GM18507 (cell line): ENCODE measurements at places on chromosomes 2 and 18.
A peak's percentile ranks its signal among the peaks of the same experiment; 100 is the strongest.

DNA sequence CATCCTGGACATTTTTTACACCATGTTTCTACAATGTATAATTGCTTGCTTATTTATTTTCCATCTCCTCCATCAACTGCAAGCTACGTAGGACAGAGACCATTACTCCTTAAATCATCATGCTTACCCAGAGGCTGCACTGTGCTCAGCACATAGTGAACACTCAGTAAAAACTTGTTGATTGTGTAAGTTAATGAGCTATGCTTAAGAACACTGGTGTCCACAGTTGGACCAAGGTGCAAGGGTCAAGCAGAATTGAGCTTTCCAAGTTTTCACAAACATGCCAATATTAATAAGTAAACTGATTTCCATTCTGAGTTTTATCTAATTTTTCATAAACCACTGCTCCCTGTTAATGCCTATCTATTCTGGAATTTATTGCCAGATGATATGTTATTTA, 464.2 kb upstream of the TCF4 start:
- DNase-seq, result no peak

GRCh38 chr2:239015901-239016675, 168.2 kb downstream of the TWIST2 start:
- DNase-seq, result no peak

GRCh38 chr2:100230754-100231153, 88.4 kb upstream of the AFF3 start:
- DNase-seq, result no peak

DNA sequence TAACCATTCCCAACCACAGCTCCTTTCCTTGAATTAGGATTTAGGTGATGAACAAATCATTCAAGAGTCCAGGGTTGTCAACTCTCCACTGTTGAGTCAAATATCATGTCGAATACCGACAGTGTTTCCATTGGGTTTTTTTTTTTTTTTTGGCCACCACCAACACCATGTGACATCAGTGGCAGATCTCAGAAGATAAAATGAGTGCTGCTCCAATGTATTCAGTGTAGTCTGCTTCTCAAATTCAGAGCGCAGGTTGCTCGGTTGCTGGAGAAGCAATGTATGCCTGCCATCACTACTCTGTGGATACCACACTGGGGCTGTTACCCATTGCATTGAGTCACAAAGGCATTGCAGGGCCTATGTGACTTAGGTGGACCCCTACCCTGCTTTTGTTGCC, 10.8 kb upstream of the ATL2 start:
- no peak for DNase-seq

GRCh38 chr2:207676827-207677354, 34.5 kb upstream of the CCNYL1 start:
- DNase-seq, result no peak

- no peak for DNase-seq
These were observed 22.3 kb downstream of the GPR35 start for GRCh38 chr2:240647503-240648154.

GRCh38 chr18:62336618-62337017, 11.5 kb downstream of the TNFRSF11A start:
- DNase-seq, result no peak

DNA sequence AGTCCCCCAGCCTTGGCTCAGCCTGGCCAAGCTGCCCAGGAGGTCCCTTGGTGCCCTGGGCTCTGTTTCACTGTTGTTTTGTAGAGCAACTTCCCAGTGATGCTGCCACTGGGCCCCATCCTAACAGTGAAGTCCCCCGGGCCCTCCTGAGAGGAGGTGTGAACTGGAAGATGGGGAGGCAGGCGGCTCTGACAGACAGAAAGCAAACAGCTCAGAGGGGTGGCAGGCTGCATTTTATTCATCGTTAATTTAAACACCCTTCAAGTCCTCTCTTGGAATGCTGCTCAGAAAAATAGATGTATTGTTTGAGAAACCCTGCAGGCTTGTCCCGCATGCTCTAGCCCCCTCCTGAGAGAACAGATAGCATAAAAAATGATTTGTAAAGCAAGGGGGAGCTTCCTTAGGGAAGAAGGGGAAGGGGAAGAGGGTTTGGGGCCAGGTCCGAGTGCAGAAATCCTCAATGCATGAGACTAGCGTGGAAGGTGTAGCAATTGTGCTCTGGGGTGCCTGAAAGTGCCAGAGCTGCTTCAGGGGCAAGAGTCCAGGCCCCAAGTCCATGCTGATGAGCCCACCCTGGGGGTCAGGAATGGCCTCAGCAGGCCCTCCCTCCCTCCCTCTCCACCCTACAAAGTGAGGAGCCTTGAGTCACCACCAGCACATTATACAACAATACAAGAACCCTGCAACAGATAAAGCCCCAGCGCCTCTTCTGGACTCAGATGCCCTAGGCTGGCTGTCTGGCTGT, 113.6 kb downstream of the MSH2 start:
- no peak for DNase-seq

DNA sequence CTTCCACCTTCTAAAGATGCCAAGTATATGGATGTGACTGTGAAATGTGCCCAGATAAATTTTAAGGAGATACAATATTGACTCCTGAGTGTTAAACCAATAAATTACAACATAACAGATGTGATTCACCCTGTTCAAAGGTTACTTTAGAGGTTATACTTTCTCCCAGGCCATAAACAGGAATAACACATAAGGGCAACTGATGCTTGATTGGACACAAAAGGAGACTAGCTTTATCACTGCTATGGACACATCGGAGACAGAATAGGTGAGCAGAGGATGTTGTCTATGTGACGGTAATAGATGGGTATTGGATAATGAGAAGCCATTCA, 31.9 kb upstream of the SLC25A52 start:
- DNase-seq, result no peak

GRCh38 chr2:160194946-160195345, 5.1 kb downstream of the ITGB6 start:
- DNase-seq, result no peak

- no peak for DNase-seq
These were observed 48.4 kb downstream of the MAP2 start for GRCh38 chr2:209472112-209472832.

DNA sequence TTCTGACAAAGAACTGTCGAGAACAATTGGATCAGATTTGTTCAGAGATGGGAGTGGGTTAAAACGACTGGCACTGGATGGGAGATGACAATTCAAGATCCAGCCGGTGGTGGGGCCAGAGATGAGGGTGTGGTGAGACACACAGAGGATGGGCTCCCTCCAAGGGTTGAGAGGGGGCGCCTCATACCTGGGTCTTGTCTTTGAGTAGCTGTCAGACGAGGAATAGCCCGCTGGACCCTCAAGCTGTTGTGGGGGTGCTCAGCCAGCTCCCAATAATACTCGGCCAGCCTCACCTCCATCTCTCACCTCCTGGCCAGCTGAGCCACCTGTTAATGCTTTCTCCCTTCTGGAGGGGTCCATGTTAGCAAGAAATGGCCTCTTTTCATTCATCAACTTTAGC, 14.0 kb downstream of the INPP5D start:
- no peak for DNase-seq

GRCh38 chr2:236712961-236713673, 143.5 kb downstream of the ACKR3 start:
- DNase-seq, result no peak

GRCh38 chr2:144213797-144214196, 306.1 kb downstream of the ZEB2 start:
- peak; percentile 18 for DNase-seq

- DNase-seq, result no peak
These were observed 603.5 kb downstream of the SOCS6 start for GRCh38 chr18:70892381-70892780.

GRCh38 chr2:185128996-185129395, 530.7 kb downstream of the ZNF804A start:
- no peak for DNase-seq

DNA sequence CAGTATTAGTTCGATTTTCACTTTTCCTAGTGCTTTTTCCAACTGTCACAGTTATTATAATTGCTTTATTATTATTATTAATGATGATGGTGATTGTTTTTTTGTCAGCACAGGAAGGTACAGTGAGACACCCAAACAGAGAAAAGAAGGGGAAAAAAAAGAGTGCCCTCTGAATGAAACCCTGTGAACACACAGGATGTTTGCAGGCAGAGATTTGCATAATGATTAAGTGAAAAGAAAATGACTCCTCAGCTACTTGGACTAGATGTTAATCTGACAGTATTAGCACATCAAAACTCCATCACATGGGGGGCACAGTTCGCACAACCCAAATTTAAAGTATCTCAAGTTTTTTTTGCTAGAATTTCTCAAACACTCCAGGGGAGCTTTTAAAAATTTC, 32.9 kb downstream of the ADD2 start:
- DNase-seq, result no peak

- no peak for DNase-seq
These were observed 61.2 kb upstream of the GPC1 start for GRCh38 chr2:240374085-240374907.

- DNase-seq, result no peak
These were observed 1262.2 kb upstream of the PIK3C3 start for GRCh38 chr18:40692871-40693270.

GRCh38 chr2:236236559-236237452, 27.4 kb downstream of the ASB18 start:
- DNase-seq, result no peak

DNA sequence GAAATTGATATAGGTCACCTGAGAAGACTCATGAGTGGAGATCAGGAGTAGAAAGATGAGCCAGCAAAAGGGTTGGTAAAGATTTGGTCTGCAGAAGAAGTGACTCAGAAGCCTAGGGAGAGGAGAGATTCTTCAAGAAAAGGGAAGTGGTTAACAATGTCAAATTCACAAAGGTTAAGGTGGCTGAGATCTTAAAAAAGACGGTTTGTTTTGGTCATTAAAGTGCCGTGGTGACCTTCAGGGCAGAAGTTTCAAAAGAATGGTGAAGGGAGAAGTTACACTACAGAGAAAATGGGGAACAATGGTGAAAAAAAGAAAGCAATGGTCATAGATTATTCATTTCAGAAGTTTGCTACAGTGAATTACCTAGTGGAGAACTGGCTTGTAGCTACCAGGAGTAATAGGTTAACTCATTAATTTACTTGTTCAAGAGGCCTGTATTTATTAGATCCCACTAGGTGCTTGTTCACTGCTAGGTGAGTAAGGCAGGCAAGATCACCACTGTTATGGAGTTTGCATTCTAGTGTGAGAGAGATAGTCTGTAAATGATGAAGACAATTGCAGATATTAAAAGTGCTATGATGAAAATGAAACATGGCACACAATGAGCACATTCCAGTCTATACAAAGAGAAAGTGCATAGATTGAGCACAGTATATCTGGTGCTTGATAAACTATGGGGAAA, 43.0 kb downstream of the FBXO48 start:
- DNase-seq, result peak; percentile 50

DNA sequence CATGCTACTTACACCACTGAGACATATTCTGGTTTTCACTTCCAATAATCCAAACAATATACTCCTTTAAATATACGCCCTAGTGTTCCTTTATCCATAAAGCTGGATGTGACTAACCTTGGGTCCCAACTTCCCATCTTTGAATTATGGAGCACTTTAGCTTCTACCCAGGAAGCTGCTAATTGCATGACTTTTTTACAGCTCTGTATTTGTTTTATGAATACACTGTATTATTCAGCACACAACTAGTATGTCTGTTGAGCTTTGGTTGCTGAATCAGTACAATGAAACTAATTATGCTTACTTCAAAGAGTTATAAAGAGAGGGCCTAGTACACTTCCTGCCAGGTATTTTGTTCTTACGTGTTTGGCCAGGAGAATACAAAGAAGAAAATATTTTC, 118.5 kb downstream of the BAZ2B start:
- DNase-seq, result no peak

DNA sequence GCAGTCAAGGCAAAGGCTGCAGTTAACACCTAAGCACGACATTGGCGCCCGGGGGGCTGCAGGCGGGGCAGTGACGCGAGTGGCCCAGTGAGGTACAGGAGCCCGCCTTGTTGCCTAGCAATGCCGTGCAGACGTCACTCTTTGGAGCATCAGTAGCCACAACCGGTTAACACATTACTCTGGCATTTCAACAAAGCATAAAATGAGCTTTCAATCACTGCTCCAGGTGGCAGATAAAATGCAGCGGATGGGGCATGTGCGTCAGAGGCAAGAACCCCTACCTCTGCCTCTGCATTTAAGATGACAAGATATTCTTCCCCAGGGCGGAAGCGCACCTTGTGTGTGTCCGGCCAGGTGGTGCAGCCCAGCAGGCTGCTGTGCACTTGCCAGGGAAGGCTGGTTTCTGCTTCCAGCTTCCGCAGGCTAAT, 139.4 kb downstream of the MTCL1 start:
- DNase-seq, result no peak

GRCh38 chr2:239253264-239253663, 147.6 kb downstream of the HDAC4 start:
- DNase-seq, result peak; percentile 36

DNA sequence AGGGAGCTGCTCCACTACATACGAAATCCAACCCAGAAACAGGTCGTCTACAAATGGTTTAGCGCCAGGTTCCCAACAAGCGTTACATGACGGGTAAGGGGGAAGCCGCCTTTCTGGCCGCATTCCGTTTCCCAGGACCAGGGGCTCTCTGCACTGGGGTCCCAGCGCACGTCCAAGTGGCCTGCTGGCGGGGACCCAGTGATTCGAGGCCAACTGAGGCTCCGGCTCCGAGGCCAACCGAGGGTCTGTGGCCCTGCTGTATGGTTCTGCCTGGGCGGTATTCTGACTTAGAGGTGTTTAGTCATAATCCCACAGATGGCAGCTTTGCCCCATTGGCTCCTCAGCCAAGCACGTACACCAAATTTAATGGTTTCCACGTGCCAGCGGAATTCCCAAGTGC, 127.2 kb downstream of the PKP4 start:
- DNase-seq, result no peak

DNA sequence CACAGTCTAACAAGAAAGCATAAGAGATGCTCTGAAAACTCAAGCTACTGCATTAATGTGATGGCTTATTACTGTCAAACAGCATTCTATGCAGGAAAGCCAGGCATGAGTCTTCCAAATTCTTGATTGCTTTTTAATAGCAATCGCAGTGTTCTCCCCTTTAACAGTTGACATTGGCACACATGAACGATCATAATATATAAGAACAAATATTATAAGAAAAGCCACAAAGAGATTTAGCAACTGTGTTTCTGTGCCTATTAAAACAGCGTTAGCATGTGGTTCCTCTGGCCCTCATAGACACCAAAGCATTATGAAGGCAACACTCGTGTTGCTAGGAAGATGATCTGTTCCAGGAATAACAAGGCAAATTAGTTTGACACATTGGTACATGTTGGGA, 245.0 kb downstream of the ACKR3 start:
- no peak for DNase-seq

GRCh38 chr2:55155764-55156281, 76.3 kb downstream of the CLHC1 start:
- DNase-seq, result no peak

- no peak for DNase-seq
These were observed 79.6 kb upstream of the REV1 start for GRCh38 chr2:99569386-99569785.

DNA sequence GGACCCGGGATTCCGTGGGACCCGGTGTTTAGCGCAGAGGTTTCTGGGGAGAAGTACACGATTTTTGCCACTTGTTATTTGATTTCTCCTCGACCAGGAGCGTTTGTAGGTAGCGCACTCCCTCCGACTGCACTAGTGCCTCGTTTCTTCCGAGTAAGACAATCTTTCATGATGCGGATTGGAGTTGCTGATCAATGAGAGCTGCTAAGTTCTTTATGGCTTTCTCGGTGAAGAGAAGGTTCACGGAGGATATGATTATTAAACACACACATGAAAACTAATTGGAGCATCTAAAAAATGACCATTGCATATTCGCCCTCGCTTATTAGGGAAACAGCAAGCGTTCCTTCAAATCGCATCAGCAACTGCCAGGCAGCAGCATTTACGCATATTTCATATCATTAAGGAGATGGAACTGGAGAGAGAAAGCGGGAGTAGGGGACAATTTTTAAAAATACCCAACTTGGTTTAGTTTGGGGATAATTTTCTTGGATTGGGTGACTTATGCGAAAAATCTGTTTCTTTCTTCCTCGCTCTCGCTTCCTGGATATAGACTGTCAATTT, 616 bp downstream of the EML6 start:
- no peak for DNase-seq
